Progenitor cell of endocrine pancreas (in vitro differentiated cells): ENCODE measurements at places on chromosomes 3 and 15.

GRCh38 chr15:83129791-83130190, 22.3 kb downstream of the TM6SF1 start:
- no peak for DNase-seq

- no peak for DNase-seq
Observed at GRCh38 chr3:175940243-175940642, 1081.1 kb downstream of the NAALADL2 start.

DNA sequence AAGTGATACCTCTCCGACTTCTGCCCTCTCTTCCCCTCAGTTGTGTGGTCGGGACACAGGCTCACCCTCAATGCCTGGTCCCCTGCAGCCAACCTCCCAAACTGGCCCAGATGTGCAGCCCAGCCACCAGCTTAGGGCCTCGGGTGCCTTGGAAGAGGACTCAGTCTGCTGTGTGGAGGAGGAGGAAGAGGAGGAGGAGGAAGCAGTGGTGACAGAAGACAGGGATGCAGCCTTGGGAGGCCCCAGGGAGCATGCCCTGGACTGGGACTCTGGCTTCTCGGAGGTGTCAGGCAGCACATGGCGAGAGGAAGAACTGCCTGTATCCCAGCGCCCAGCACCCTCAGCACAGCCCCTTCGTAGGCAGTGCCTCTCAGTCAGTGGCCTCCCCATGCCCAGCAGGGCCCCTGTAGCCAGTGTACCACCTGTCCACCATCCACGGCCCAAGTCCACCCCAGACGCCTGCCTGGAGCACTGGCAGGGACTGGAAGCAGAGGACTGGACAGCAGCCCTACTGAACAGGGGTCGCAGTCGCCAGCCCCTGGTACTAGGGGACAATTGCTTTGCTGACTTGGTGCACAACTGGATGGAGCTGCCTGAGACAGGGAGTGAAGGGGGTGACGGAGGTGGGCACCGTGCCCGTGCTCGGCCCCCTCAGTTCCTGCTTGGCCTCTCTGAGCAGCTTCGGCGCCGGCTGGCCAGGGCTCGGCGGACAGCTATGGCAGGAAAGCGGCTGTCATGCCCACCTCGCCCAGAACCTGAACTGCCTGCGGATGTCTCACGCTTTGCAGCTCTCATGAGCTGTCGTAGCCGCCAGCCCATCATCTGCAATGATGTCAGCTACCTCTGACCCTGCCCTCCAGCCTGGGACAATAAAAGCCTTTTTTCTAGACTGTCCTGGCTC, 1.3 kb downstream of the INKA1 start:
- no peak for DNase-seq

- no peak for DNase-seq
Observed at GRCh38 chr3:133734305-133734704, 11.9 kb upstream of the TF start.

- DNase-seq: no peak
Observed at GRCh38 chr3:69936266-69936665, 63.3 kb upstream of the SAMMSON start.

GRCh38 chr15:44500555-44500954, 36.4 kb upstream of the EIF3J start:
- no peak for DNase-seq

- DNase-seq: peak; percentile 44
Observed at GRCh38 chr3:149494022-149494758, 19.7 kb downstream of the TM4SF4 start.

DNA sequence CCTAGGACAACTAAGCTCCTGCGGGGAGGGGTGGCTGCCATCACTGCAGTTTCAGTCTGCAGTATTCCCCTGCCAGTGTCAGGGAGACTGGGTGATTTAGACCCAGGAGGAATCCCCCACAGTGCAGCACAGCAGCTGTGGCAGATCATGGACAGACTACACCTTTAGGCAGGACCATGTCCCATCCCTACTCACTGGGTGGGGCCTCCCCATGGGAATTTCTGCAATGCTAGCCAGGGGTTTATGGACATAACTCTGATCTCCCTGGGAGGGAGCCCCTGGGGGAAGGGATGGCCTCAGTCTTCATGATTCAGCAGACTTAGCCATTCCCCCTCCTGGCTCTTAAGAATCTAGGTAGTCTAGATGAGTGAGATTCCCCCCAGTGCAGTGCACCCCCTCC, 130.1 kb upstream of the STAC start:
- no peak for DNase-seq

- DNase-seq: no peak
Observed at GRCh38 chr3:192855434-192855833, 62.2 kb downstream of the MB21D2 start.

DNA sequence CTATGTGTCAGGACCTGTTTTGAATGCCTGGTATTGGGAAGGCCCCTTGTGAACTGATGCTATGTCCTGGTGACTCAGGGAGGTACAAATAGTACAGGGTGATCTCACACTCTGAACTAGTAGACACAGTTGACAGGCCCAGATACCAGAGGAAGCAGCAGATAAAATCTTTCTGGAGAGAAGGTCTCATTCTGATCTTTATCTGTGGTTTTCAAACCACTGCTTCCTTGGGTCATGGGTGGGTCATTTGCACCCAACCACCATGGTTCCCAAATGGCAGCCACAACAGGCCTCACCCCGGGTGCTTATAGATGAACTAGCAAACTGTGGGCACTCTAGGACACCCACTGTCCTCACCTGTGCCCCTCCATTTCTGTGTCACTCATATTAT, 43.4 kb downstream of the PXYLP1 start:
- DNase-seq: no peak

DNA sequence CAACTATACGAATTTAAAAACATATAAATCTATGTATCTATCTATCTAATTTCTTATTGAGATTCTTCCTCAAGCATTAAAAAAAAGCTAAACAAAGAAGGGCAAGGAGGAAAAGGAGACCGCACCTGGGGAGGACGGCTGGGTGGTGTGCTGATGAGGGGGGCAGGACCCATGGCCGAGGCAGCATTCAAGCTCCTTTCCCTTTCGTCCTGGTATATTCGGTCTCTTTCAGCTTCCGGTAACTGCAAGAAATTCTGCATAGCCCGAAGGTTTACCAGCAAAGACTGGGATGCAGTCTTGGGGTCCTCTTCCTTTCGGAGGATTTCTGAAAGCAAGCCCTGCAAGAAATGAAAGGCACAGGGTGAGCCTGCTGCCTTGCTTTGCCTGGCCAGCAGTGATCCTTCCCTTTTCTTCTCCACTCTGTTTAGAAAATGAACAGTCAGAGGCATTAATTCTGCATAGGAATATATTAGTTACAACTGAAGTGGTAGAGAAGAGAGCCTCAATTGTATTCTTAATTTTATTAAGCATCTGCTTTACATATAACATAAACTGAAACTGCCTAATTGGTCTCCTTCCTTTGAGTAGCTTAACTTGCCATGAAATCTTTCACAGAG, 38.8 kb downstream of the SATB1 start:
- no peak for DNase-seq

GRCh38 chr15:92877000-92877399, 23.1 kb upstream of the CHD2 start:
- no peak for DNase-seq
